ENCODE measurements at places on chromosomes 16 and 17.
A peak's percentile ranks its signal among the peaks of the same experiment; 100 is the strongest.

DNA sequence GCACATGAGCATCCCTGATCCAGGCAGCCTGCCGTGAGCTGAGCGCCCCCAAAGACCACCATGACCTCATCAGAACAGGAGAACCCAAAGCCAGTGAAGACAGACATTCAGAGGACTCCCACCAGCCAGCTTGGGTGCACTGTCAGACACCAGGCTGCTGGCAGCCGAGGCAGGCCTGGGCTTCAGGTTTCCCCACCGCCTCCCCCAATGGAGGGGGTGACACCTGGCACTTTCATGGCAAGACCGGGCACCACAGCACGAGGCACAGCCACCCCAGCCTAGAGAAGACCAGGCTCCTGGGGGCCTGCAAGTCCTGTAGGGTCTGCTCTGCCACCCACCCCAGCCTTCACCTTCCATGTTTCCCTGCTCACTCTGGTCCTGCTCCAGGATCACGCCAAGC, 140.5 kb downstream of the C16orf95 start:
- no peak for DNase-seq

DNA sequence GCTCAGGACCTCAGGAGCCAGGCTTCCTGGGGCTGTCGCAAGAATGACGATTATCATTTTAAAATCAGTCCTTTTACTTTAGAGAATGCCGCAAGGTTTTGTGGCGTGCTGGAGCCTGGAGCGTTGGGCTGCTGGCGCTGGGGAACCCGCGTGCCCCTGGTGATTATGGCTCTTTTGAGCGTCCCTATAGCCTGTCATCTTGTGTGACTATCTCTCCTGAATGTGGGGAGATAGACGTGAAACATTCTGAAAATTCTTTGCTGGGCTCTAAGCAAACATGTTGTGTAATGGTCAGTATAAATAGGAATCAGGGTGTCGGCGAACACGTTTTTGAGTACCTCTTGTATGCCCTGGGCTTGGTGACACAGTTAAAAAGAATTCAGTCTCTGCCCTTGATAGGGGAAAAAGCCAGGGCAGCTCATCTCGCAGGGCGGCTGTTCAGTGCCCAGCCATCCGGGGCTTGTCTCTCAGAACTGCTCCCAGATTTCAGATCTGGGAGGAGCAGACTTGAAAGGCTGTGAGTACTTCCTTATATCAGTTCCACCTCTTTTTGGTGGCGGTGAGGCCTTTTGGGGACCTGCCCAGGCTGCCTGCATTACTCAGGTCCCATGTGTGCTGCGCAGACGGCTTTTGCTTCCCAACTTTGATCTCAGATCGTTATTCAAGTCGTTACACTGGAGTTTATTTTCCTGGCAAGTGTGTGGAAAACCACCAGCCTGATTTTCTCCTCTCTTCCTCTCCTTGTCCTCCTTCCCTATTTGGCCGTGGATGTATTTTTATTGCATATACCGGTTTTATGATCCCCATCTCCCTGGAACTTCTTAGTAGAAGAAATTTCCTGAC, 973 bp downstream of the SLC7A6 start:
- DNase-seq, result peak; percentile 65

DNA sequence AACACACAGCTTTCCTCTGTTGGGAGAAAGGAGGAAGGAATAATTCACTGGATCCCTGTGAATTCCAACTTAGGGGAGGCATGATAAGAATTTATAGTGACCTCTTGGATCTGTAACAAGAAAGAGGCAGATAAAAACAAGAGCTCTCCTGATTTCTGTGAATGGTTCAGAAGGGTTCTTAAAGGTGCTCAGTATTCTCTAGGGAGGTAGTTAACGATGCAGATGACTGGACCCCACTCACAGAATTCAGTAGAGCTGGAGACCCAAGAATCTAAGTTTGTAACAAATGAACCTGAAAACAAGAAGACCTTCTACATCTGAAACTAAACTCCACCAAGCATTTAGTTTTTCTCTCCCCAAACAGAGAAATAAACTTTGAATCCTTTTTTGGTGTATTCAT, 8.6 kb downstream of the ZNRF1 start:
- DNase-seq, result no peak

- DNase-seq, result no peak
These were observed 10.7 kb downstream of the SLC47A1 start for GRCh38 chr17:19544366-19544765.

DNA sequence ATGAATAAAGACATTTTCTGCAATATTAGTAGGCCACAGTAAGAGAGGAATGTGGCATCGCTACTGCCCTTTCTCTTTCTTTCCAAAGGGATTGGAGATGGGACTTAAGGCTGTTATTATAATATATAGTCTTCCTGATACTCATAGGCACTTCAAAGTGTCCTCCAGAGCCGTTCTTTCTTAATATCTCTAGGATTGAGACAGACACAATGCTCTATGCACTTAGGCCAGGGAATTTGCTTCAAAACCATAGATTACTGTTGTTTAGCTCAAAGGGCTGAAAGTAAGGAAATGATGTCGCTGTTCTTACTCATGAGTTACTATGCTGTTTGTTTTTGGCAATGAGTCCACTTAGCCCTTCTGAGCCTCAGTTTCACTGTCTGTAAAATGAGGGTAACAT, 590.5 kb downstream of the CDH11 start:
- no peak for DNase-seq

DNA sequence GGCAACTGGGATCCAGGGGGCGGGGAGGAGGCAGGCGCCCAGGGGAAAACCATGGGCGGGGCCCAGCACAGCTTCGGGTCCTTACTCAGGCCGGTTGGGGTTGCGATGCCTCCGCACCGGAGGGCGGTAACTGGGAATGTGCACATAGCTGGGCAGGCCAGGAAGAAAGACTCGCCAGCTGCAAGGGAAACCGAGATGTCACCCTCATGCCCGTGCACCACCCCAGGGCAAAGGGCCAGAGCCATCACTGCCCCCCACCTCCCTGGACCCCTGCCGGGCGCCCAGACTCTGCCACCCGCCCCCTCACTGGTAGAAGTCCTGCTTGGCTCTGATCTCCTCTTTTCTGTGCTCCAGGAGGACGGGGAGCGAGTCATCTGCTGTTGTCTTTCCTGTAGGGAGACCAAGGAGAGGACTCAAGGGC, 6.7 kb downstream of the ALOX12B start:
- DNase-seq, result no peak

DNA sequence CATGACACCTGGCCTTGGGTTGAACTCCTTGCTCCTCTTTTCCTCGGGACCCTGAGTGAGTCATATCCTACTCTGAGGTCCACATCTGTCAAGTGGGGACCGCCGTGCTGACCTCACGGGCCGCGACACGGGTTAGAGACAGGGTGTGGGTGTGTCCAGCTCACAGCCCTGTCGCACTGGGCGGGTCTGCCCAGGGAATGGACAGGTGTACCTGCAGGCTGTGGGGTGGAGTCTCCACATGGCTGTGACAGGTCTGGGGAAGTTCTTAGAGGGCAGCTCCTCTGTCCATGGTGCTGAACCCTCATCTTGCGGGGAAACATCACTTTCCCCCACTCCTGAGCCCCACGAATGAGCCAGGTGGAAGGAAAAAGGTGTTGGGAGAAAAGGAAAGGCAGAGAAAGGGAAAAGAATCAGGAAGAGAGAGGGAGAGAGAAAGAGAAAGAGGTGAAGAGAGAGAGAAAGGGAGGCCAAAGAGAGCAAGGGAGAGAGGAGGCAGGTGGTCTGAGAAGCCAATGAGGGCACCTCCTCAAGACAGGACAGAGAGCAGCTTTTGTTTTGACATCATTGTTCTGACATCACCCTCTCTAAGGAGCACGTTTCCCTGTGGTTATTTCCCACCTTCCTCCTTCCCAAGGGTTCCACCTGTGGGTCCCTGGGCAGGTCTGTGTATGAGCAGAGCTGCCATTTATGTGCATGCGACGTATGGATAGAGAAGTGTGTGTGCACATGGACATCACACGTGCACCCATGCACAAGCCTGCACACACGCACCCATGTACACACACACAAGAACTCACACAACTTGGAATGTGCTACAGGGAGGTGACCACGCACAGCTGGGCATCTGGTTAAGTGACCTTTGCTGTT, 32.6 kb upstream of the CBFA2T3 start:
- DNase-seq, result no peak

DNA sequence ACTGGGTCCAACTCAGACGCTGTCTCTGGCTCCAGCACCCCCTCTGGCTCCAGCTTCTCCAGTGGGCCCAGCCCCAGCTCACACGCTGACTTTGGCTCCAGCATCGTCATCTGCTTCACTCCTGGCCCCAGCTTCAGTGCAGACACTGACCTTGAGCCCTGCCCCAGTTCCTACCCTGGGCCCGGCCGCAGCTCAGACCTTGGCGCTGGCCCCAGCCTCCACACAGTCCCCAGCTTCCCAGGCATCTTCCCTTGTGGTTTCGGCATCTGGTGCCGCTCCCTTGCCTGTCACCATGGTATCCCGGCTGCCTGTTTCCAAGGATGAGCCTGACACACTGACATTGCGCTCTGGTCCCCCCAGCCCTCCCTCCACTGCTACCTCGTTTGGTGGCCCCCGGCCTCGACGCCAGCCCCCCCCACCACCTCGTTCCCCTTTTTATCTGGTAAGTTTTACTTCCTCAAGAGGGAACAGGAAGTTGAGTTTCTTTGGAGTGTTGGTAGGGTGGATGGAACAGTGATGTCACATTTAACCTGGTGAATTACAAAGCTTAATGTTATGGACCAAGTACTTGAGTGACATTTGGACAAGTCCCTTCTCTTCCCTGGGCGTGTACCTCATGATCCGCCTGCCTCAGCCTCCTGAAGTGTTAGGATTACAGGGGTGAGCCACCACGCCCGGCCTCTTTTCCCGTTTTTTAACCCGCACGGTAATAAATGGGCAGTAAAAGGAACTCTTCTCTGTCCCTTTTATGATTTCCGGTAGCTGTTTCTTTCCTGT, 23.4 kb upstream of the PHKG2 start:
- DNase-seq, result no peak

DNA sequence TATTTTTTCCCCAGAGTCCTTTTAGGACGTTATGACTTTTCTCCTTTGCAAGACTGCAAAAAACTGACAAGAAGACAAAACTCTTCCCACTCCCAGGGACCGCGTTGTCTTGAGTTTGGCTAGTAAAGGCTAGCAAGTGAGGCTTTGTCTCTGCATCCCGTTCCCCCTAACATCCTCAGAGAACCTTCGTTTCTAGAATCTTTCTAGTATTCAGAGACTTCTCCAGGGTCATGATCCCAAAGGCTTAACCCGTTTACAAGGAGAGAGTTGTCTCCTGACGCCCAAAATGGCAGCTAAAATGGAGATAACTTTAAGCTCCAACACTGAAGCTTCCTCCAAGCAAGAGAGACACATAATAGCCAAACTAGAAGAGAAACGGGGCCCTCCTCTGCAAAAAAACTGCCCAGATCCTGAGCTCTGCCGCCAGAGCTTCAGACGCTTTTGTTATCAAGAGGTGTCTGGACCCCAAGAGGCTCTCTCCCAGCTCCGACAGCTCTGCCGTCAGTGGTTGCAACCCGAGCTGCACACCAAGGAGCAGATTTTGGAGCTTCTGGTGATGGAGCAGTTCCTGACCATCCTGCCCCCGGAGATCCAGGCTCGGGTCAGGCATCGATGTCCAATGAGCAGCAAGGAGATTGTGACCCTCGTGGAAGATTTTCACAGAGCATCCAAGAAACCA, 843 bp downstream of the ZNF174 start:
- DNase-seq, result peak; percentile 2

DNA sequence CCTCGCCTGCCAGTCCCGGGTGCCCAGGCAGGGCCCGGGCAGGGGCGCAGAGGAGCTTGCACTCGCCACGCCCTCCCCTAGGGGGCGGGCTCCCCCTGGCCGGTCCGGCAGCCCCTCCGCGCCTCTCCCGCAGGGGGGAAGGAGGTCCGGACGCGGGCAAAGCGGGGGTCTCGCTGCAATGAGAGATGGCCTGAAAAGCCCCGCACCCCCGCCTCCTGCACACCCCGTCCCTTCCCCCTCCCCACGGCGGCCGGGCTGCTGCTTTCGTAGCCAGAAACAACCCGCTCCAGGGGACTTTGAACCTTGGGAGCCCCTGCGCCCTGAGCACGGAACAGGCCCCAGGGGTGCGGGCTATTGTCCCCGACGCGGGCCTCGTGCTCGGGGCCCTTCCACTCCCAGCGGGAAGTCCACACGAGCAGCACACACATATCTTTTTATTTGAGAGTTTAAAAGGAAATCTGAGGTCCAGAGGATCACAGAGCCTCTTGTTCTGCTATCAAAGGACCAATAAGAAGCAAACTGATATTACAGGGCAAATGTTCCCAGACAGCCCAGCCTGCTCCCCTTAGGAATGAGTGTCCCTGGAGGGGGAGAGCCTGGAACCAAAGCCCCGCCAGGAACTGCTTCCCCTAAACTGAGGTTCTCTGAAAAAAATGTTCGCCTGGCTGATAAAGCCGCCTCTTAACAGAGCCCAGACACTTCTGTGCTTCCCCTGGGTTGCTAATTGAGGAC, 5.8 kb upstream of the CBX4 start:
- DNase-seq, result peak; percentile 43

GRCh38 chr17:44904001-44904984, 5.0 kb upstream of the EFTUD2 start:
- DNase-seq, result no peak

- DNase-seq, result peak; percentile 39
These were observed 823 bp downstream of the TNRC6C start for GRCh38 chr17:77959126-77959925.

DNA sequence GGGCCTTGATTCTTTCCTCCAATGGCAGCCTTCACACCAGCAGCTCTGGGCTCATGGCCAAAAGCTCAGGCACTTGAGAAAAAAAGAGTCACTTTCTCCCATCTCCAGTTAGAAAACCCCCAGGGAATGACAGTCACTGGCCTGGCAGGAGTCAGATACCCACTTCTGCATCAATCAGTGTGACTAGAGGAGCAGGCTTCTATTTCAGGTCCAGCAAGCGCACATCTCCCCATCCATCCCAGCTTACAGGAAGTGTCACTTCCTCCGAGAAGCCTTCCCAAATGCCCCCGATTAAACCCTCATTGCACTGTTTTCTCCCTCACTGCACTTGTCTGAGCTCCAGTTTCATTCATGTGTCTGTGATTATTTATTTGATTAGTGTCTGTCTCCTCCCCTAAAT, 30.4 kb upstream of the CCL1 start:
- no peak for DNase-seq

DNA sequence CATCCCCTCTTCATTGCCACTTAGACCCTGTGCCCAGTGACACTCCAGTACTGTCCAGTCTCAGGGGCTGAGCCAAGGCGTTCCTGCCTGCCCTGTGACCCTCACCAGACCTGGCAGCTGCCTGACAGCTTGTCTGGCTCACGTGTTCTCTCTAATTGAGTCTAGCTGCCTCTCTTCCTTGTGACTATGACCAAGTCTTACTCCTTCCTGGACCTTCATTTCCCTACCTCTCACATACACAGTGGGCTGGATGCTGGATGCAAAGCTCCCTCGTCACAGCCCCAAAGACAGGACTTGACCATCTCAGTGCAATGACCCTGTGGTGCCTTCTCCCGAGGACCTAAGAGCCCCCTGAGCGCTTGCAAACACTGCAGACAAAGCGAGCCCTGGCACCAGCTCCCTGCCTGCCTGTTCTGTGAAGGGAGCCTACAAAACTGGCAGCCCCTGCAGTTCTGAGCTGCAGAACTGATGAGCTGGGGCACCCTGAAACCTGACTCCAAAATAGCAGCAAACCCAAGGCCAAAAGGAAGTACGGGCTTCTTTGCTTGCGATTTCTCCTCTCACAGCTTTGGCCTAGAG, 1.7 kb downstream of the DEXI start:
- no peak for DNase-seq
